ENCODE measurements at places on chromosomes 16 and 17.
A peak's percentile ranks its signal among the peaks of the same experiment; 100 is the strongest.

GRCh38 chr17:18093616-18094408, 6.1 kb downstream of the DRG2 start:
- no peak for DNase-seq

GRCh38 chr16:11016993-11017392, 72.6 kb downstream of the CLEC16A start:
- DNase-seq, result peak; percentile 4

DNA sequence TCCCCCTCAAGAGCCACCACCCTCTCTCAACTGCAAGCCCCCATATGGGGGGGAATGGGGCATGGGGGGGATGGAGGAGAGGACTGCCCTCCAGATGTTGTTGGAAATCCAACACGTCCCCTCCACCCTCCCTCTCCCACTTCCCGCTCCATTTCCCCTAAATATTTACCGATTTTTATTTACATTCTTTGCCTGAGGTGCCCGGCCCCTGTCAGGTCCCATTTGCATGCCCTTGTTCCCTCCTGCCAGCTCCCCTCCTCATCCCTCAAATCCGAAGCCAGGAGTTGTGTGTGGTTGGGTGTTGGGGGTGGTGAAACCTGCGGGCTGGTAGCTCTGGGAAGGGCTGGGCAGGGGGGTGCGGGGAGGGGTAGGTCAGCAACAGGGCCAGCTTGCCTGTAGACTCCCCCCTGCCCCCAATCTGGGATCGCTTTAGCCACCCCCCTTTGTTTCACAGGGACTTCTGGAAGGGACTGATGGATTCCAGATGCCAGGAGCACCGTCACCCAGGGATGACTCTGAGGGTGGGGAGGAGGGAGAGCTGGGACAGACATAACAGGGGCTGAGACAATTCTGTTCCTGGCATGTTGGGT, 39.7 kb upstream of the NGFR start:
- no peak for DNase-seq

DNA sequence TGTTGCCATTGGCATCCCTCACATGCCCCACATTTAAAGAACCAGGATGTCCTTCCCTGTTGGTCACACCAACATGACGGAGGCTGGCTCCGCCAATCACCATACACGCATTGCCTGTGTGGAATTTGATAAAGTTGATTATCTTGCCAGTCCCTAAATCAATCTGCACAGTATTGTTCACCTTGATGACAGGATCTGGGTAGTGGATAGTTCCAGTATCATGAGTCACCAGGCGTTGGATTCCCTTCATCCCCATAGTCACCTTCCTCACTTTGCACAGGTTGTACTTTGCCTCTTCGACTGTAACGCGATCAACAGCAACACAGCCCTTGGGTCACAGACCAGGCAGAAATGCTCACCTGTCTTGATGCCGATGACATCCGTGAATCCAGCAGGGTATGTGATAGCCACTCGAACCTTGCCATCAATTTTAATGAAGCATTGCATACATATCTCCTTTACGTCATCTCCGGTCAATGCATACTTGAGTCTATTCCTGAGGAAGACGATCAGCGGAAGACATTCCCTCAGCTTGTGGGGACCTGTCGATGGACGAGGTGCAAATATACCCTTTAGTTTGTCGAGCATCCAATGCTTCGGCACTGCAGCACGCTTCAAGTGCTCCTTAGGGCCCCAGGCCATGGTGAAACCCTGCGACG, 14.2 kb downstream of the CTRB2 start:
- no peak for DNase-seq

All from stimulated activated CD8-positive, alpha-beta memory T cell treated with anti-CD3 and anti-CD28 coated beads, Interleukin-7, amount 100 ng/mL, for 1 hour (primary cell).